ENCODE measurements at places on chromosomes 4 and X.

DNA sequence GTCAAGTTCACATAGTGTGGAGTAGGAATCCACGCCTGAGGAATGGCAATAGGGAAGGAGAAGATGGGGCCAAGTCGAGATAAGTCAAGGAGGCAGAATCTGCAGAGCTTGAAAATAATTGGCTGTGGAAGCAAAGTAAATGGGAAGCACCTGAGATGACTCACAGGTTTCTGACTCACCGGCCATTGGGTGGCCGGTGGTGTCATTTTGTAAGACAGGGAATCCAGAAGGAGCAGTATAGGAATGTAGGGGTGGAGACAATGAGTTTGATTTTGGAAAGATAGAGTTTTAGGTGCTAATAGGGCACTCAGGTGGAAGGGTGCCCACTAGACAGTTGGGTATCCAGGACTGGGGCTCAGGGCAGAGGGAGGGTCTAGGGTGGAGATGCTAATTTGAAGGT lies 201.0 kb upstream of the MAMLD1 start:
- no peak for DNase-seq

GRCh38 chr4:69497886-69498395 lies 2.2 kb upstream of the UGT2B4 start:
- no peak for DNase-seq

DNA sequence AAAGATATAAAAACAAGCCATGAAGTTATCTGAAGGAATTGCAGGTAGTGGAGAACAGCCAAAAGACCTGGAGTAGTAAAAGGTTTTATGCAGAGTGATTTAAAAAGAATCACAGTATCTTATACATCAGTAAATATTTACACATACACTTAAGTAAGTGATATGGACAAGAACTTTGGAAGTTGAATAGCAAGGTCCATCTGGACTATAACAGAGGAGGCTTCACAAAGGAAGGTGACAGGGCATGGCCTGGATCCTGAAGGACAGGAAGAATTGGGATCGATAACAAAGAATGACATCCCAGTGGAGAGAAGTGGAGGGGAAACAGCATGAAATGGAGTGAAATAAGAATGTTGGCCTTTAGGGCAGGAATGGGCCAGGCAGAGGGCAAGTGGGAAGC lies 46.2 kb downstream of the TET2 start:
- DNase-seq, result no peak

DNA sequence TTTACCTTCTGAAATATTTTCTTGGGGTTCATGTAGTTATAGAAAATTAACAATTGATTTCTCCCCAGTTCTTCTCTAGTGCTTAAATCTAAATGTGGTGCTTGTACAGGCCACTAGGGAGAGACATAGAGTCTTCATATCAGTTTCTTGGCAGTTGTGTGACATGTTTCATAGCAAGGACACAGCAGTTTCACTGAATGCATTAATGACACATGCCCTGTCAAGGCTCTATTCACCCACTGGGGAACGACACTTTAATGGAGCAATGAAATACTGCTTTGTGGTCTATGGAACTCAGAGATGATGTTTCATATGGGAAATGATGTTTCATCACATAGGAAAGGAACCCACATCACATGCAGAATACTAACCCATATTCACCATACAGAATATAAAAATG lies 2.8 kb downstream of the VEGFC start:
- no peak for DNase-seq

GRCh38 chr4:96504386-96504785 lies 664.5 kb downstream of the PDHA2 start:
- no peak for DNase-seq

Data from right lung (tissue), 10 donors.